ENCODE measurements at places on chromosomes 11 and 22.

GRCh38 chr11:94169516-94169915, 40.9 kb downstream of the PANX1 start:
- no peak for DNase-seq

GRCh38 chr11:78138694-78139421, 568 bp downstream of the ALG8 start:
- DNase-seq: no peak

GRCh38 chr11:1508986-1509385, 22.4 kb upstream of the MOB2 start:
- no peak for DNase-seq

DNA sequence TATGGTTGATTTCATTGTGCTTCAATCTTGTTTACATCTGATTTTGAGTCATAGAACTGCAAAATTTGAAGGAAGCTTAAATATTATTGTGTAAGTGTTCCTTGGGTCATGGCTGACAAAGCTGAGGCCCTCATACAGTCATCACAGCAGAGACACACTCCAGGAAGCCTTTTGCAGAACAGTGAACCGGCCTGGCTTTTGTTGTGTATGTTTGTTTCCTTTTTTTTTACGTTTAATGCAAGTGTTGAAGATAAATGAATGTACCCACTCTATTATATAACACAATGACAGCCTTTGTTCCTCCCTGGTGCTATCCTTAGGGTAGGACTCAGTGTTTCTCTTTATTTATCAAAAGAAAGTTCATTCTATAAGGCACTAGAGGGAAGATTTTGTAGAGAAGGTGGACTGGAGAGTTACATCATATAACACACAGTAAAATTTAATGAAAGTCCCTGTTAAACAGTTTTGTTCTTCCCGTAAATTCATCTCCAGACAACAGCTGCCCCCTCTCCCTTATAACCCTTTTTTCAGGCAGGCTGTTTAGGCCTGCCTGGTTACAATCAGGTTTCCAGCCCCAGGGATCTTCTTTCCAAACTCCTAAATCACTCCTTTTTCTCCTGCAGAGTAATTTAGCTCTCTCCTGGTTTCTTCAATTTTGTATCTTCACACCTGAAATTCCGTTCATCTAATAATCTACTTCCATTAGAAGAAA, 34.3 kb upstream of the CSTF3 start:
- DNase-seq: no peak

GRCh38 chr11:19349340-19350025, 108.7 kb upstream of the E2F8 start:
- no peak for DNase-seq

GRCh38 chr22:44193535-44193891, 12.8 kb downstream of the PARVG start:
- DNase-seq: no peak

- DNase-seq: no peak
These were observed 1.9 kb downstream of the SLC5A1 start for GRCh38 chr22:32044913-32045312.

DNA sequence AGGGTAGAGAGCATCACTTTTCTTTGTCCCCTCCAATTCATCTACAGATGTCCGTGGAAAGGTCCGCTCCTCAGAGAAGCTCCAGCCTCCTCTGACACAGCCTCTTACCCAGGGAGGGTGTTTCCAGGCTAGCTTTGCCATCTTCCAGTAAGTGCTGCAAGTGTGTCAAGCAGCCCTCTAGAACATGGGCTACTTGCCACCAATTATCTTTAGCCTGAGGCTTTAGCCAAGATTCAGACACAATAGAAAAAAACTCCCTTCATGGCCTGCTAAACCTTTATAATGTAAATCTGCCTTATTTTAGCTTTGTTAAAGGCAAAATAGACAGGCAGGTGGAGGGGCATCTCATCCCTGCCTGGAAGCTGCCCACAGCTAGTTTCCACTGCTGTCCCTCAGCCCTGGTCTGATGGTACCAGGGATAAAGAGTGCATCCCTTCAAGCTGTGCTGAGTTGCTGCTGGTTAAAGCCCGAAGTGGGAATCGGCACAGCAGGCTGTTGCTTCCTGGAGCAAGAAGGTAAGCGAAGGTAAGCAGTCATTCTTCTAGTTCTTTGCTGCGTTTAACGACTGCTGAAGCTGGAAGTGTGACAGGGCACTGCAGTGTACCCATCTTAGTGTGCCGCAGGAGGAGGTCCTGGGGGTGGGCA, 190.1 kb upstream of the E2F8 start:
- no peak for DNase-seq

GRCh38 chr11:2530855-2531200, 86.0 kb downstream of the KCNQ1 start:
- no peak for DNase-seq

DNA sequence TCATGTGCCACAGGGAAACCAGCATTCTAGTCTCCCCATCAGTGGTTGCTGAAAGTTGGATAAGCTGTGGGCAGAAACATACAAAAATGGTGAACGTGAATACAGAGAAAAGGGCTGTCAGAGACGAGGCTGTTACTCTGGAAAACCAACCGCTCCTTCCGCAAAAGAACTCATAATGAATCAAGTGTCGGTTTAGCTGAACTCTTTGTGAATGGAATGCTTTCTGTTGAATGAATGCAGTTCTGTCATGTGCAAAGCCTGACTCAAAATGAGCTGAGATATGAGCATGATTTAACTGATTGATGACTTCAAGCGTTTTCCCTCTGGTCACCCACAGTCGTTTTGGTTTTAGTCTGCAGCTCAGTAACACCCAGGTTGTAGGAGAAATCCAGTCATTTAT, 298.3 kb downstream of the ETS1 start:
- no peak for DNase-seq

DNA sequence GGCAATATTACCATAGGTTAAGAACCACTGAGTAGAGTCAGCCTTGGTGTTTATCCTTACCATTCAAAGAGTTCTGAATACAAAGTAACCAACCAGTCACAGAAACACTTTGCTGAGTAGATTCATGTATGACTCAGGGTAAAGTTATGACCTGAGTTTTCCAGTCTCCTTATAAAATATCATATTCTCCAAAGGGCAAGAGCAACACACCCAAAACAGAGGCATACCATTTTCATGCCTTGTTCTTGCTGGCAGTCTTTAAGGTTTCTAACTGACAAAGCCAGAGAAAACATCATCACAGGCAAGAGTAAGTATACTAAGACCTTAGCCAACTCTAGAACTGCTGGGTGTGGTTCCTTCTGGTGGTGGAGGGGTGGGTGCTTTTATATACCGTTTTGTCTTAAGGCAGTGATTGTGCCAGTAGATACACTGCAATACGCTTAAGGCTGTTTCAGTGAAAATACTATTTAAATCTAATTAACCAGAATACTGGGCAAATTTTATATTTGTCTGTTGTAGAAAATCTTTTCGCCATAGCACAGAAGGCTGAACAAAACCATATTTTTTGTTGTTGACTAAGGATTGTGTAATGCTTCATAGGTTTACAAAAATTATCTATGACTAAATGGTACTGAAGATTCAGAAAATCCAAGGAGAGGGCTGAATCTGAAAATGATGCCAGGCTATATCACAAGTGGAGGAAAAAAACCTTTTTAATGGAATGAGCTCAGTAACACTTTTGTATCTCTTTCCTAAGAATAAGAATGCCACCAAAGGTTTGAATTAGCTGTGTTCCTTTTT, 3.0 kb downstream of the ATL3 start:
- peak; percentile 75 for DNase-seq

DNA sequence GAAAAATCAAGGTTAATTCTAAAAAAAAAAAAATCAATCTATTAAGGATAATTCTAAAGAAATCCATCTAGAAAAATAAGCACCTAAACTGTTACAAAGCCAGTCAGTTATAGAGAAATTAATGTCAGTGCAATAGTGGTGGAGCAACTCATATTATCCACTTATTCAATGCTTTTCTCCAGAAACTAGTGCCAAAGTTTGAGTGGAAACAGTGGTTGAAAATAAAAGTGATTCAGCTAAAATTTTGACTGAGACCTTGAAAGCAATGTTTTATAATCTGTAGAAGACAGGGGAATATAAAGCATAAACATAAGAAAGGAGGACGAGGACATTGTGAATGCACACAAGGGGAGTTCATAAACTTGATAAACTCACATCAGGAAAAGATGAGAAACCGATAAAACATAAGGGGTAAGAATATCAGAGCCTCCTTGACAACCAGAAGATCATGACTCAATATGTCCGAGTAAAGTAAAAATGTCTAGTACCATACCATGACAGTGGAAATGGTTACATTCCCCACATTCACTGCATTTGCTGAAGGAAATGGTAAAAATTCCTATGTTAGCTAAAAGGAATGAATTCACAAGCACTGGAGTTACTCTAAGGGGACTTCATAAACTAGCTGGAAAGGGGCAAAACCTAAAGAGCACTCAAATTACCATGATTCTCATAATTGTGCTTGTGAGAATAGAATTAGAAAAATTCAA, 58.7 kb upstream of the SLC5A12 start:
- no peak for DNase-seq

DNA sequence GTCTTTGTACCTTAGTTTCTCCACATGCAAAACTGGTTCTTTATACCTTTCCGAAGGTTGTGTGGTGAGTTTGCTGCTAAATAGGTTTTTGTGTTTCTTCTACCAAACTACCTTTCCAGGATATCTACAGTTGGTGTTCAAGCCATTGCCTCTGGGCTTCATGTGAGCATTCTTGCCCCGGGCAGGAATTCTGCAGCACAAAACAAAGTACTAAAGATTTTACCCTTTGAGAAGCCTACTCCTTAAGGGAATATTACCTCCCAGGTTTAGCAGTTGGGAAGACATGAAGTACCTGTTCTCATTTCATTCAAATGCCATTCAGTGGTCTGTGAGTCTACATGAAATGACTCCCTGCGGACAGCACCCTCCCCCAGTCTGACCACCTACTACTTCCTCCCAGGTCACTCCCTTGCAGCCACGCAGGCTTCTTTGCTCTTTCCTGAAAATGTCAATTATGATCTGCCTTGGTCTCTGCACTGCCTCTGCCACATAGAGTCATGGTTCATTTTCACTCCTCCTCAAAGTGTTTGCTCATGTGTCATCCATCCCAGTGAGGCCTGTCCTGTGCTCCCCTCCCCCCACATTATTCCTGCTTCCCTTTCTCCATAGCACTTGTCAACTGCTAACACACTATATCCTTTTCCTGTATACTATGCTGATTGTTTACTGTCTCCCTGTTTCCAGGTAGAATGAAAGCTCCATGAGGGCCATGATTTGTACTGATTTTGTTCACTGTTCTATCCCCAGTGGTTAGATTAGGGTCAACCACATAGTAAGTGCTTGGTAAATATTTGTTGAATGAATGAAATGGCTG, 36.9 kb downstream of the PACS1 start:
- DNase-seq: no peak

GRCh38 chr11:128733440-128734102, 39.7 kb downstream of the FLI1 start:
- no peak for DNase-seq

- no peak for DNase-seq
These were observed 489 bp downstream of the NUP98 start for GRCh38 chr11:3796801-3797328.

GRCh38 chr11:44601471-44602370, 36.3 kb downstream of the CD82 start:
- no peak for DNase-seq

DNA sequence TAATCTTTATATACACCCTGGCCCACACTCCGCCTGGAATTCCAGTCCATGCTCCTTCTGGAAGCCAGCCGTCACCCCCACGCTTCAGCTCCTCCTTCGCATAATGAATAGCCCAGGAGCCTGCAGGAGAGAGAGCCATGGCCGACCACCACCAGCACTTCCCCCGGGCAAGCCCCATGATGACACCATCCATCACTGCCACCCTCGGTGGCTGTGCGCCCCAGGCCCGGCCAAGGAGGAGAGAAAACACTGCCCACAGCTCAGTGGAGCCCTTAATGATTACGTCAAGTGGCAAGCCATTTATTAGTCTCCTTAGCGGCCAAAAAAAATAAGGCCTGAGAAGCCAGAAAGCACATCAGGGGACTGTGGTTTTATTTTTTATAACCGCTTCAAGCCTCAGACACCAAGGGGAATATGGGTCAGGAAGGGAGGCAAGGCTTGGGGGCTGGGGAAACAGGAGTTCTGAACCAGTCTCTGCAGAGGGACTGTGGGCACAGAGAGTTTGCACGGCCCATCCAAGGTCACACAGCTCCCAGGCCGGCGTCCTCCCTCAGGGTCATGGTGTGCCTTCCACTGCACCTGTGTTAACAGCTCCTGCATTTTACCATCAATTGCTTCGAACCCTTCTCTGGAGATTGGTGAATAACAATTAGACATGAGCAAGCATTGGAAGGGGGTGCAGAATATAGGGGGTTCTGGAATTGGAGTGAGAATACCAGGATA, 134.3 kb downstream of the MN1 start:
- DNase-seq: no peak
